NCI-H1930 (cell line): ENCODE measurements at places on chromosomes 11 and 22.

DNA sequence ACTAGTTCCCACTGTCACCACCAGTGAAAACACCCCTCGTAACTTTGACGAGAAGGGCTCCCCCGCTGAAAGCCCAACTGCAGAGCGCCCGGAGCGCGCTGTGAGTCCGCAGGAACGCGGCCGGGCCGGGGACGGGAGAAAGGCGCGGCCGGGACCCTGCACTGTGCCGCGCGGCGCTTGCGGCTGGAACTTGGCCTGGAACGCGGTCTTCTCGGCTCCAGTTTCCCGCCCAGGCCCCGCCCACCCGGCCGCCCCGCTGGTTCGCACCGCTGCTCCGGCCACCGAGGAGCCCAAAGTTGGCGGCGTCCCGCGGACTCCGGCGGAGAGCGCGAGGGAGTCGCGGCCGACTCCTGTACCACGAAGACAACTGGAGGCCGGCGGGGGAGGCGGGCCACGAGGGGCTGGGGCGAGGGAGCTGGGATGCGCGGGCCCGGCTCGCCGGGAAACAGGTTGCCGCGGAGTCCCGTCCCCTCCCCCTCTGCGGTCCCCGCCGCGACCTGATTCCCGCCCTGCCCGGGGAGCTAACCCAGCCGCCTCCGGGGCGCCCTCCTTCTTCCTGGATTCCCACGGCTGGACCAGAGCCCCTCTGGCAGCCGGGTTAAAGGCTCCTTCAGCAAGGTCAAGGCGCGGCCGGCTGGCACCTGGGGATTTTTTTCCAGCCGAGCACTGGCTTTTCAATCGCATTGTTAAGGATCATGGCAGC, 3.4 kb downstream of the TENM4 start:
- peak; percentile 38 for DNase-seq

GRCh38 chr11:132427611-132428010, 1057.2 kb downstream of the NTM start:
- DNase-seq = no peak

DNA sequence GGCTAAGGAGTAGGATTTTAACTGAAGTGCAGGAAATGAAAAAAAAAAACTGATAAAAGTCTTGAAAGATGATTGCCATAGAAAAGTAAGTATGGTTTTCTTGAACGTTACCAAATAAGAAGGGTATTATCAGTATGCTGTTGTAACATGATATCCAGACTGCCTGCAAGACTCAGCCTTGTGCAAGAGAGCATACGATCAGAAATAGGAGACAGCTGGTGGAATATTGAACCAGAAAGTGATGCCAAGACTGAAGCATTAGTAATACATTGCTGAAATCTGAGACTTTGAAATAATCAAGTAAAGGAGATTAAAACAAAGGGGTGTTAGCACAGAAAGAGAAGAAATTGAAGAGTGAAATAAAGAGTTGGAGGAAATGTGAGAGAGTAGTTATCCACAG, 452.7 kb upstream of the CNTN5 start:
- DNase-seq = no peak

DNA sequence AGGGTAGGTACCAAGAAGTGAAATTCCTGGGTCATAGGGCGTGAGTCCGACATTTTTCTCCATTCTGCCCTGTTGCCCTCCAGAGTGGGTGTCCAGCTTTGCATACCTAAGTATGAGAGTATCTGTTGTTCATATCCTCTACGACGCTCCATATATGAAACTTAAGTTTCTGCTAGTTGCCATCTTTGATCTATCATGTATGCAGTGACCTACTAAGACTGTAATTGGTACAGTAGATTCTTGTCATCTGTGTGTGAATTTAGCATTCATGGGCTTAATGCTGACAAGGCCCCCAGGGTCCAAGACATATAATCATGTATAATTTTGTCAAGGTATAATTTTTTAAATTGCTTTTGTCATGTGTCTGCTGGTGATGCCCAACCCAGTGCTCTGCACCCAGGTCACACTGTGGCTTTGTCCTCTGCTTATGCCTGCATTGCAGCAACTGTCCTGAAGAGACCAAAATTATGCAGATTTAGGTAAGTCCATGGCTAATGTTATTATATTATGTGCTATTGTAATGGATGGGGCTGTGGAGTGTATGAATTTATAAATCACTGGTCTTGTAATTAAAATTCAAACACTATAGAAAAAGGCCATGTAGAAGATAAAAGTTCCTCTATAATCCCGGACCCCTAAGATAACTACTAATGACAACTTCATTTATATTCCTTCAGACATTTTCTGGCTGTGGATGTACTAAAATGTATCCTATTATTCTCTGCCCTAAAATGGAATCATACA, 12.2 kb downstream of the NEAT1 start:
- no peak for DNase-seq

DNA sequence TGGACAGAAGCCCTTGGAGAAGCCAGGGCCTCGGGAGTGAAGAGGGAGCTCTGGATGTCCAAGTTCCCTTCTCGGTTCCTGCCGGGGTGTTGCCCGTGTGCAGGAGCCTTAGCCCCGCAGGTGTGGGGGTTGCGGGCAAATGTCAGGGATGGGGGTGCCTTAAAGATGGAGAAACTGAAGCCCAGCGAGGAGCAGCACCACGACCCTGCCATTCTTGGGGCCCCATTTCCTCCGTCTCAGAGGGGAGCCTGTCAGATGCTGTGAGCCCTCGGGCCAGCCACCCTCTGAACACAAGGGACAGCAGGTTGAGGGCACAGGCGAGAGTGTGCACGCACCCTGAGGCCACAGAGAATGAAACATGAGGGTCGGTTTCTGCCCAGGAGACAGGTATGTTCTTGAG, 6.3 kb downstream of the OSBPL5 start:
- DNase-seq = no peak

- DNase-seq = no peak
Measured at GRCh38 chr11:78773077-78773476, 198.4 kb upstream of the NARS2 start.

DNA sequence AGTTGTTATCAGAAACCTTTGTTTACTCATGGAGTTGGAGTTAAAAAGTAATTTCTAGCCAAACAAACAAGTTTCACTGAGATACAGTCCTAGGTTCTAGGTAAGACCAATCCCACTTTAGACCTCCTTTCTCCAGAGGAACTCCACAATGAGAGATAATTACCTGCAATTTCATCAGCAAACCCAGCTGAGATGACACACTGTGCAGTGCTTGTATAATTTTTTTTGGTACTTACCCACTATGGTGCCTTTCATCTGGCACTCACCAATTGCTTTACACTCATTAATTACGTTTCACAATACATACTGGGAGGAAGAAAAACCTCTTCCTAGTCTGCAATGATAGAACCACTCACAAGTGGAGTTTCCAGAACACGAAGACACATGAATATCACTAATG, 1.8 kb upstream of the MUC15 start:
- DNase-seq = peak; percentile 77

DNA sequence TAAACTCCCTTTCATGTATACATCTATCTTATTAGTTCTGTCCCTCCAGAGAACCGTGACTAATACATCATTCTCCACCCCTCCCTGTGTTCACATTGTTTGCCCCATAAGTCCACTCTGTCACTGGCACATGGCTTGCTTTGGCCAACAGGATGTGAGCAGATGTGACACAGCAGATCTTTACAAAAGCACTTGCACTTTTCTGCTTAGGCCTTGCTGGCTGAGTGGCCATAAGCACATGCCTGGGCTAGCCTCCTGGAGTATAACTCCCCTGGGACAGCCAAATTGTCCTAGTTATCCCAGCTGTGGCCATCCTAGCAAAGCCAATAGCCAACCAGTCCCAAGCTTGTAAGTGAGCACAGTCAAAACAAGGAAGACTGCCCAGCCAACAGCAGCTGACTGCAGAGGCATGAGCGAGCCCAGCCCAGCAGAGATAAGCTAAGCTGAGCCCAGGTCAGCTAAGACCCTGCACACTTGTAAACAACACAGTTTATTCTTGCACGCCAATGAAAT, 9.7 kb upstream of the RCN1 start:
- no peak for DNase-seq

DNA sequence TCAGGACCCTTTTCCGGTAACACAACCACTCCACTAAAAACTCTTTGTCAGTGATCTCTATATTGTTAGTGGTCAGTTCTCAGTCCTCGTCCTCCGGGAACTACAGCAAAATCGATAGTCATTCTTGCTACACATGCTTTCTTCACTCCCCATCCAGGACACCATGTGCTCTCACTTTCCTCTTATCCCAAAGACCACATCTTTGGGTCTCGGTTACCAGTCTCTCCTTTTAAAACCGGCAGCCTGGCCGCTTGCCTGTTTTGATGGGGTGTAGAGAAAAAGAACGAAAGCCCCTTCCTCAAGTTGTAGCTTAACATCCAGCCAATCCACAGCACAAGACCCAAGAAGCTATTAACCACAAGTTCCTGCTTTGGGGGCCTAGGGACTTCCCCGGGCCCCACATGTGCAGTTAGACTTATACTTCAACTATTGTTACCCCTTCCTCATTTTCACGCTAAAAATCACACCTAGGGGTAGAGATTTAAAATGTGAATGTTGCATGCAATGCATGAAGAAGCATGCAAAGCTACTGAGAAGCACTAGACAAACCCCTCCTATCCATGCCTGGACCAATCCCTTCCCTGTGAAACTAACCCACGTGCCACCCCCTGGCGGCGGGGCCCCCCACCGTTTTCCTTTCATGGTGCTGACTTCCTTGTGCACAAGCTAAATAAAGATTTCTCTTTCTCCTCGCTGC, 1.5 kb upstream of the TOLLIP start:
- DNase-seq = no peak

- no peak for DNase-seq
Measured at GRCh38 chr22:37740455-37741311, 43.8 kb downstream of the TRIOBP start.

DNA sequence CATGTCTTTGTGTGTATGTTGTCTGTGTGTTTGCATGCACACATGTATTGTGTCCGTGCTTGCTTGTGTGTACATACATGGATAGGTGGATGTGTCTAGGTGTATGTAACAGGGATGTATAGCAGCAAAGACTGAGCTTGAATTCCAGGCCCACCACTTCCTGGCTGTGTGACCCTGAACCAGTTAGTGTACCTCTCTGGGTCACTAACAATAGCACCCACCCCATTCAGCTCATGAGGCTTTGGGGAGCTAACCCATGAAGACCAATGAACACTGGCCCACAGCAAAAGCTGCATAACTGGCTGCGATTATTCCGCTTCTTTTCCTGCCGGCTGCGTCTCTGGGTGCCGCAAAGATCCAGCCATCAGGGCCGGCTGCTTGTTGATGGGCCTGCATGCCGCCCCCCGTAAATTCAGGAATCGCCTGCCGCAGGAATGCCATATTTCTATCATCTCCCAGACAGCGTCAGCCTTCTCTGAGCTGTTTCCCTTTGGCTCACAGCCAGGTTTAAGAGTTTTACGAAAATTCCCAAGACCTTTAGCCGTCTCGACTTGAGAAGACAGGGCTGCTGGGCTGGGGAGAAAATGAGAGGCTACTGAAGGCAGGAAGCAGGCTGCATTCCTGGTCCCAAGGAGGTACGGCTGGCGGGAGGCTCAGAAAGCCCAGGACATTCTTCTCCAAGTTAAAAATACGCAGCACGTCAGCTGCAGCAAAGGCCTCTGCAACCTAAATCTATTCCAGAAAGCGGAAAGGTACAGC, 224.6 kb downstream of the MN1 start:
- DNase-seq = no peak
